ENCODE measurements at places on chromosomes 2 and 18.
A peak's percentile ranks its signal among the peaks of the same experiment; 100 is the strongest.

GRCh38 chr2:220165401-220165800, 538.0 kb downstream of the SLC4A3 start:
- peak; percentile 78 for DNase-seq

GRCh38 chr2:31286961-31287550, 53.1 kb downstream of the EHD3 start:
- DNase-seq = no peak

DNA sequence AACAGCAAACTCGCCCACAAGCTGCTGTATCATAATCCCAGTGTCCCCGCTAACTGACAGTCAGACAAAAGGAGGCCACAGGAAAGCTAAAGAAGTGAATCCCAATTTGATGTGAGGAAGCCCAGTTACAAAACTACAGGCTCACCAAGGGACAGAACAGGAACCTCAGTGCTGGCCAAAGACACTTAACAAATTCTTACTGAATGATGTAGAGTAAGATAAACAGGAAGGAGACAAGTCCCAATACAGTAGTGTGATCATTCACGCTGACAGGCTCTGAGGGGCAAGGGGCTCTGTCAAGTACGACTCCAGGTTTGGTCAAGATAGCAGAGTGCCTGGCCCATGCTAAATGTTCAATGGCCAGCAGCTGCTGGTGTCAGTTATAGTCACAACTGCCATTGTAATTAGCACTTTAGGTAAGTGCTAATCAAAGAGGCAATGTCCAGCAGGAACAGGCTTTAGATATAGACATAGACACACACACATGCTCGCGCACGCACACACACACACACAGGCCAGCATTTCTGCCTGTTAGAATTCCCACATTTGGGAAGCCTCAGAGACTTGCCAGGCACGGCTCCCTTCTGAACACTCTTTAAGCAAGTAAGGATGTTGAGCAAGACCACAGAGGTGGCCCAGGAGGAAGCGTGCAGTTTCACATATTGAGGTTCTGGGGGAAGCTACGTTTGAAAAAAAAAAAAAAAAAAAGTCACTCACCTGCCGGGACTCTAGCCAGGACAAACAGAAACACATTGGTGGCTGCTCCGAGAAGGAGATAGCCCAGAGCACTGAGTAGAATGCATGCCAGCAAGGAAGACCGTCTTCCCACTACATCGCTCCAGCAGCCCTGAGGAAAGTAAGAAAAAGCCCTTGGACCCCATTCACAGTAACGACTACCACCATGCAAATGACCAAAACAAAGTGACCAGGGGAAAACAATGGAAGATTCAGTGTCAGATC, 35.4 kb upstream of the TMEM182 start:
- no peak for DNase-seq

GRCh38 chr2:28055325-28055970, 164.9 kb downstream of the BABAM2 start:
- DNase-seq = no peak

GRCh38 chr2:202726070-202726469, 91.3 kb downstream of the FAM117B start:
- no peak for DNase-seq

GRCh38 chr2:197926673-197927072, 122.3 kb downstream of the PLCL1 start:
- DNase-seq = no peak

- DNase-seq = no peak
Measured at GRCh38 chr2:20490300-20491181, 43.7 kb downstream of the RHOB start.

- DNase-seq = peak; percentile 18
Measured at GRCh38 chr2:161625314-161625919, 1.2 kb downstream of the SLC4A10 start.

GRCh38 chr2:227471924-227472264, at the start of gene AGFG1:
AGFG1 (plus strand) TSS chr2:227472156; CDS start chr2:227472422, 266 bp downstream.
- peak; percentile 14 for DNase-seq

GRCh38 chr18:23971666-23972230, 42.8 kb upstream of the TTC39C start:
- no peak for DNase-seq

DNA sequence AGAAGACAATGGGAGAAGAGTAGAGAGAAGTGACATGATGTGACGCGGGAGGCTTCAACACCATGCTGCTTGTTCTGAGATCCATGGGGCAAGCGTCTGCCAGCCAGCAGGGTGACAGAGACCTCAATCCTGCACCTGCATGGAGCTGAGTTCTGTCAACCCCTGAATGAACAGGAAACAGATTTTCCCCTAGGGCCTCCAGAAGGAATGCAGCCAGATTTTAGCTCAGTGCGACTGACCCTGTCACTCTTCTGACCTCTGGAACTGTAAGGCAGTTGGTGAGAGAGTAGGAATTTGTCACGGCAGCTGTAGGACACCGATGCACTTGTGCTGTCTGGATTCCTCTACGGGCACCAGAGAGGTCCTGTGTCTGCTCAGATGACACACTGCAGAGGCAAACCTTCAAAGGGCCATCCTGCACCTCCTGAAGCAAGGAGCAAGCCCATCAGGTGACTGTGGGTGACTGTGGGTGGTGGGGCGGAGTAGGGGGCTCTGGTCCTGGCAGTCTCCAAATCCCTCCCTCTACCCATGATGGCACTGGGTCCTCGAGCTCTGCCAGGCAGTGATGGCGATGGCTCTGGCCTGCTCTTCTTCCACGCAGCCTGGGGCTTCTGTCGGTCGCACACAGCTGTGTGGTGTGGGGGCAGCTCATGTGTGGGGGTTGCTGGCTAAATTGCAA, 194.3 kb upstream of the TWIST2 start:
- DNase-seq = no peak

All from COR-L47 (cell line).